Endodermal cell (in vitro differentiated cells): ENCODE measurements at places on chromosomes 11 and 22.

DNA sequence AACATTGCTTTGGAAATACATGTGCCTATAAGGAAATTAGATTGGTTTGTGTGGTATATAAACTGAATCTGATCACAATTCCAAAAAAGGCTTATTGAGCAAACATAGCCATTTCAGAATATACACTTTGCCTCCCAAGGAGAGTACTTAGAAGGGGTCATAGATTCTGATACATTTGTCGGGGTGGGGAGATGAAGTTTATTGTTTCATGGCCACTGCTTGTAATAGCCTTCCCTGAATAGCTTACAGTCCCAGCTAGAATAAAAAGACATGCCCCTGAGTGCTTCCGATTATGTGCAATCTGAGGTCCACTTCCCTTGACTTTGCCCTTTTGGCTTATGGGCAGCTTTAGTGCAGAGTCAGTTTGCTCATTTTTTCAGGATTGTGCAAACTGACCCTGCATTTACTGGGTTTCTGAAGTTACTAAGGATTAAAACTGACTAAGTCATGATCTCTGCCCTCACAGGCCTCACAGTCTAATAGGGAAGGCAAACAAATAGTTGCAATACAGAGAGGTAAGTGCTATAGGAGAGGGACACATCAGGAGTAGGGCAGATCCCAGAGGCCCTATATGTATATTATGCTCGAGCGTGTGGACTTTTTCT is 184.2 kb downstream of the BLID start:
- no peak for DNase-seq

- DNase-seq, result no peak
Measured at GRCh38 chr11:4484310-4484709, 1.9 kb downstream of the OR52K1 start.

- no peak for DNase-seq
Measured at GRCh38 chr11:15072551-15073143, 746 bp upstream of the CALCB start.

DNA sequence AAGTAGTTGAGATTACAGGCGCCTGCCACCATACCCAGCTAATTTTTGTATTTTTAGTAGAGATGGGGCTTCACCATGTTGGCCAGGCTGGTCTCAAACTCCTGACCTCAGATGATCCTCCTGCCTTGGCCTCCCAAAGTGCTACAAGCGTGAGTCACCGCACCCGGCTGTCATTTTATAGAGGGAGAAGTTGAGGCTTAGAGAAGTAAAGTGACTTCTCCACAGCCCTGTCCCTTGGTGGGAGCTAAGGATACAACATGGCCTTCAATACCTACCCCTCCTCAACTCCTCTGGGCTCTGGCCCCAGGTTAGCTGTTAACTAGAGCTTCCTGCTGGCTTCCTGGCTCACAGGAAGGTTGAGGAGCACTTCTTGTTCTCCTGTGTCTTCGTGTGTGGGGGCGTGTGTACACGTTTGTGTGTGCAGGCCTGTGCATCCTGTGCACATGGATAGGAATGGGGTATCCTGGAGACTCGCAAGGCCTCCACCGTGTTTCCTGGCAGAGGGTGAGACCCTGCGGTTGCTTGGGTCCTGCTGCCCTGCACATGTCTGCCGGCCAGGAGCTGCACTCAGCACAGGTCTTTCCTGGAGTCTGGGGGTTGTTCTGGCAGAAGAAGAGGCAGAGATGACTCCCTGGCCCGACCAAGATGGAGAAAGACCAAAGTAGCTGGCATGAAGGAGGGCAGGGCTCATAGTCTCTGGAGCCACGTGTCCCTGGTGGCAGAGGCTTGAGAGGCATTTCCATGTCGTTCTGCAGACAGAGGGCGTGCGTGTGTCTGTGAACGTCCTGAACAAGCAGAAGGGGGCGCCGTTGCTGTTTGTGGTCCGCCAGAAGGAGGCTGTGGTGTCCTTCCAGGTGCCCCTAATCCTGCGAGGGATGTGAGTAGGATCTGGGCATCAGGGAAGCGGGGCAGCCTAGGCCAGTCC is 2.4 kb downstream of the SIDT2 start:
- DNase-seq, result peak; percentile 97

GRCh38 chr11:13102865-13103539 is 93.9 kb downstream of the RASSF10 start:
- no peak for DNase-seq

- peak; percentile 8 for DNase-seq
Measured at GRCh38 chr11:47125083-47125482, 51.6 kb downstream of the ARFGAP2 start.

DNA sequence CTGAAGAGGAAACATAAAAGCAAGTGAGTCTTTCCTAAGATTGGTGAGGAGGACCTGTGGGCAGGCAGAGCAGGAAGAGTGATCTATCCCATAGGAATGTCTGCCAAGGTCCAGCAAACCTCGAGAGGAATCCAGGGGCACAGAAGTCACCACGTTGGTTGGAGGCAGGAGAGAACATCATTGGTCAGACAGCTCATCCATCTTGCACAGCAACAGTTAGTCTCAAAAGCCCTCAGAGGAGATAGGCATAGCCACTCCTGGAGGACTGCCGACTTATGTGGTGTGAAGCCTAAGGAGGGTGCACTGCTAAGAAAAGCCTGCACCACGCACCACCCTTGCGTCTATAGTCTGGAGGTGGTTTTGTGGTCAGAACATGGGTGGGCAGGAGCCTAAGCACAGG is 109.1 kb downstream of the RASSF10 start:
- DNase-seq, result no peak

DNA sequence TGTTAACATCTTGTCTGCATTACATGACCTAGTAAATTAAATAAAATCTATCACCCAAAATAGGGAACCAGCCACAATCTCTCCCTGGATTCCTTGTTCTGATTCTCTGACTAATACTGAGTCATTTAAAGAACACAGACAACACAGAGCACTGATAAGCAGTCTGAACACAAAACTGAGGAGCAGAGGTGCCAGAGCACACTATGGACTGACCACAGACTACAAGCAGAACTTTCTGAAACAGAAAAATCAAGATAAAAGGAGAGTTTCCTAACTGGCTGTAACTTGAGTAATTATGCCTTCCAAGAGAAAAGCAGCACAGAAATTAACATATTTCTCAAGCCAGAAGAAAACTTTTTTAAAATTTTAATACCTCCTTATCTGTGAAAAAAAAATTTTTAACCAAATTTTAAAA is 128.8 kb downstream of the SGSM3 start:
- no peak for DNase-seq

DNA sequence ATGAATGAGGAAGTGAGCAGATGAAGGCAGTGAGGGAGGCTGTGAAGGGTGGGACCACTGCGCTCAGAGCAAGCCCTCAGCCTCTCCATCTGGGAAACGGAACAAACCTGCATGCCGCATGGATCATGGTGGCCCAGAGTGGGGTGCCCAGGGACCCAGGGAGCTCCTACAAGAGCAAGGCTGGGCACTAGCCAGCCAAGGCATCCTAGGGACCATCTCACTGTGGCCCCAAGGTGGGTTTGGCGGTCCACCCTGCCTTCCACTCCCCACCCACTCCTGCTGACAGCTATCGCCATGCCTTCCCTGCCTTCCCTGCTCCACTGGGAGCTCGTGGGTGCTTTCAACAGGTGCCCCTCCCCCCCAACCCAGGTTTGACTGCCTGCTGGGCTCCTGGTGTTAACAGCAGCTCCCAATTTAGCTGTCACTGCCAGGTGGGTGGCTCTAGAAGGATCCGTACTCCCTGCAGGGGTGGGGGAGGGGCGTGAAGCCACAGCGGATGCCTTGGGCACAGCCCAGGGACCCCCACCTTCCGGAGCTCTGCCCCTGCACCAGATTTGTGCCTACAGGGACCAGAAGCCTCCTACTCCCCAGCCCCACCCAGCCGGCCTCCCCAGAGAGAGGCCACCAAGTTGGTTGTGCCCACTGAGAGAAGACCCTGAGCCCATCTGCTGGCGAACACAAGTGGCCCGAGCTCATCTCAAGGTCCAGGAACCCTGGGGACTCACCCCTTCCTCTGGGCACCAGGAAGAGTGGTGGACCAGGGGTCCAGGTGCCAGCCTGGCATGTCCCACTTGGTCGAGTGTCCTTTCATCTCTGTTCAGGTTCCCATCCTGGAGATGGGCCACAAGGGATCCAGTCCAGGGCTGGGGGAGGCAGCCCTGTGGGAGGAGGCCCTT is 29.7 kb upstream of the PRODH start:
- DNase-seq, result no peak

DNA sequence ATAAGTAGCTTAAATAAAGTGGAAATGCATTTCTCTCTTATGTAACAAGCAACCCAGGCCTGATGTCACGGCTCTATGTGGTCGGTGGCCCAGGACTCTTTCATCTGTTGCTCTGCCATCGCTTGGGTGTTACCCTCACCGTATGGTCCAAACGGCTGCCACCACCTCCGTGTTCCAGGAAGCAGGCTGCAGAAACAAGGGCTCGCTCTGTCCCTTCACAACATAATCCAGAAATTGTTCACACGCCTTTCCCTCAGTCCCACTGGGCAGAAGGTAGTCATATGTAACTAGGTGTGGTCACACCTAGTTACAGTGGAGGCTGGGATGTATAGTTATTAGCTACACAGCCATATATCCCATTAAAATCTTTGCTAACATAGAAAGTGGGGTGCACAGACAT is 421.0 kb downstream of the SOX6 start:
- DNase-seq, result no peak

GRCh38 chr11:1830322-1831223 is 4.2 kb upstream of the SYT8 start:
- peak; percentile 45 for DNase-seq
